ENCODE measurements at places on chromosomes 1 and 21.

- peaks cover 12% of the 10 kb centered on the region for H3K36me3 ChIP-seq
- no peak overlapping the region for H3K27ac ChIP-seq
- H3K4me1 ChIP-seq = no peaks in the 10 kb centered on the region
- DNase-seq = no peak
Observed at GRCh38 chr1:87077959-87078639, 163.7 kb downstream of the HS2ST1 start.

DNA sequence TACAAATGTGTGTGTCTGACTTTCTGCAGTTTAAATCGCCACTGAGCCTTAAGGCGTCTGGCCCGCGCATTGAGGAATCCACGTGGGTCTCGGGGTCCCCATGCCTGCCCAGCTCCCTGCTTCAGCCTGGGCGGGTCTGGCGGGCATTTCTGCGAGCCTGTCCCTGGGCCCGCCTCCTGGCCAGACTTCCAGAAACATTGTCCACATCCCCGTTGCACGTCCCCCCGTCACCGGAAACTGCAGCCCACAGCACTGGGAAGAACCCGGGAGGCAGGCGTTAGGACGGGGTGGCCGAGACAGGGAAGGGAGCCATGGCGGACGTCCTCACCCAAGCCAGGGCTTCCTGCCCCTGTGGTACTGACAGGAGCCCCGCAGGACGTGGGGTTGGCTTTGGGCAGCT lies 113.1 kb upstream of the COL6A1 start:
- DNase-seq = peak; percentile 38
- H3K4me1 ChIP-seq = no peaks in the 10 kb centered on the region
- no peak overlapping the region for H3K27ac ChIP-seq
- H3K4me3 ChIP-seq = no peak overlapping the region
- no peaks in the 10 kb centered on the region for H3K36me3 ChIP-seq

GRCh38 chr1:155960081-155960745 lies 18.1 kb downstream of the ARHGEF2 start:
- peaks cover 11% of the 10 kb centered on the region for H3K4me1 ChIP-seq
- H3K4me3 ChIP-seq = no peak overlapping the region
- H3K27ac ChIP-seq = no peak overlapping the region
- peaks cover 91% of the 10 kb centered on the region for H3K36me3 ChIP-seq
- DNase-seq = no peak

DNA sequence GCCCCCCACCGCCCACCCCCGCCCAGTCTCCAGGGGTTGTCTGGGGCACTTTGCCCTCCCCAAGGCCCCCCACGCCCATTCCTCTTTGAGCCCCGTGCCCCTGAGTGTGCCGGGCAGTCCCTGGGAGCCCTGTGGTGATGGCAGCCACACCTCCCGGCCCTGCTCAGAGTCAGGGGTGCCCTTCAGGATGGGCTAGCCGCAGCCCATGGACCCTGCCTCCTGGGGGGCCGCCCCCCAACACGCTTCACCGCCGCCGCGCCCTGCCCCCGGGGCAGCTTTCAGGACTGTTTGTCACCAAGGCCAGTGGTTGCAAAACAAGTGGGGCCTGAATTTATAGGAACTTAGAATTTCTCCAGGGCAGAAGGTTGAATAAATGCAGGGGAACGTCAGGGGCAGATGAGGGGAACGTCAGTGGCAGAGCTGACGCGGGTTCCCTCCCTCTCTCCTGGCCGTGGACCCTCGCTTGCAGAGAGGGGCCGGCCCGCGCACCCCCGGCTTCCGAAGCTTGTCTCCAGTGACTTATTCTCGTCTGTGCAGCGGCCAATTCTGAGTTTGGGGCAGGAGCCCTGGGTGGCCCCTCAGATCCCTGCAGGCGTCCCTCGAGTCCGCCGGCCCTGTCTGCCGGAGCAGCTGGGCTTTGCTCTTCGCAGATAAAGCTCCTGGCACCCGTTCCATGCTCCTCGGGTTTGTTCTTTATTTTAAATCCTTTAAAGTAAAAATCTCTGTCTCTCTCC lies 41.2 kb upstream of the ADARB1 start:
- no peak overlapping the region for H3K4me3 ChIP-seq
- no peak overlapping the region for H3K27ac ChIP-seq
- DNase-seq = no peak
- H3K36me3 ChIP-seq = no peaks in the 10 kb centered on the region

- no peak overlapping the region for H3K27ac ChIP-seq
- peaks cover 2% of the 10 kb centered on the region for H3K4me1 ChIP-seq
- H3K27me3 ChIP-seq = peaks cover 29% of the 10 kb centered on the region
- no peak for DNase-seq
- no peak overlapping the region for H3K4me3 ChIP-seq
Observed at GRCh38 chr1:193417945-193418744, 231.7 kb upstream of the B3GALT2 start.

DNA sequence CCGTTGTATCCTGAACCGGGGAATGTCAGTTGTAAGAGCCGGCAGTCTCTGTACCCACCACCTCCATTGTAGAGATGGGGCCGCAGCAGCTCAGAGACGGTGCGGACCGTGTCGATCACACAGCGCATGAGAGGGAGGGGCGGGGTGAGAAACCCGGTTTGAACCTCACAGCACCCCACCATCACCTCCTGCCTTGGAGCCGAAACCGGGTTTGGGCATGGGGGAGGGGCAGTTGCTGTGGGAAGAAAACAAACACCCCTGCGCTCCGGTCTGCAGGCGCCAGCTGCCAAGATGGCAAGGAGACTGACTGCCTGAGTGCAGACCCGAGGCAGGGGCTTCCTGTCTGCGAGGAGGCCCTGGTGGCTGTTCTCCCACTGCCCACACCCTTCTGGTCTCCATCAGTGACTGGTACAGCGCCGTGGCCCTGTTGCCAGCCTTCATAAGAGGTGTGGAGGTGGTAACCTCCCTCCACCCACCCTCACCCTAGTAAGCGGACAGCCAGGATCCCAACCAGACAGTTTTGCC lies 69.2 kb upstream of the SSBP3 start:
- no peaks in the 10 kb centered on the region for H3K27me3 ChIP-seq
- H3K4me3 ChIP-seq = no peak overlapping the region
- H3K36me3 ChIP-seq = no peaks in the 10 kb centered on the region
- peaks cover 38% of the 10 kb centered on the region for H3K4me1 ChIP-seq
- DNase-seq = peak; percentile 78

DNA sequence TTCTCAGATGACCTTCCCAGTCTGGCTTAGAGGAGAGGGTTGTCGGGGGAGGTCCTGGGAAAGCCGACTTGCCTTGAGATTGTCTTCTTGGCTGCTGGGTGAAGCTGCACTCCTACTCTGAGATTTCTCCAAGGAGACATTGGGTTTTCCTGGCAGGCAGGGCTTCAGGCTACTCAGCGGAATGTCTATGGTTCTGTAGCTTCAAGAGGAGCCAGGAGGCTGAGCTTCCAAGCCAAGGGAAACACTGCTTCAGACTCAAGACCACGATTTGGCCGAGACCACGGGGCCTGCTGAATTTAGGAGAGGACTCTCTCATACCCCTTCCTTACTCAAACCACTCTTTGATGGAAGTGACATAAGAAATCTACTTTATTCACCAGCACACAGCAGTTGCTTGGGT lies 67.8 kb downstream of the NTMT2 start:
- no peak overlapping the region for H3K27ac ChIP-seq
- no peaks in the 10 kb centered on the region for H3K4me1 ChIP-seq
- no peaks in the 10 kb centered on the region for H3K27me3 ChIP-seq
- DNase-seq = no peak
- no peaks in the 10 kb centered on the region for H3K36me3 ChIP-seq
- no peak overlapping the region for H3K4me3 ChIP-seq

GRCh38 chr1:244050835-244051444 lies at the start of gene ZBTB18:
Gene ZBTB18 (plus strand): TSS chr1:244051283. CDS start chr1:244051432, 149 bp downstream.
- peak within 1 kb of the TSS; percentile 94 for H3K27ac ChIP-seq
- H3K4me1 ChIP-seq = peaks cover 27% of the 10 kb centered on the region
- H3K4me3 ChIP-seq = peak within 1 kb of the TSS; percentile 97
- peaks cover 15% of the 10 kb centered on the region for H3K27me3 ChIP-seq
- H3K36me3 ChIP-seq = peaks cover 17% of the 10 kb centered on the region
- peak; percentile 57 for DNase-seq

GRCh38 chr1:56191369-56191768 lies 388.0 kb downstream of the PLPP3 start:
- no peak overlapping the region for H3K4me3 ChIP-seq
- no peaks in the 10 kb centered on the region for H3K36me3 ChIP-seq
- no peaks in the 10 kb centered on the region for H3K27me3 ChIP-seq
- DNase-seq = no peak
- H3K27ac ChIP-seq = no peak overlapping the region

- no peaks in the 10 kb centered on the region for H3K36me3 ChIP-seq
- H3K4me1 ChIP-seq = no peaks in the 10 kb centered on the region
- H3K27ac ChIP-seq = no peak overlapping the region
Observed at GRCh38 chr1:55338448-55338820, 123.3 kb upstream of the USP24 start.

GRCh38 chr1:43466403-43466802 lies 12.7 kb upstream of the HYI start:
- no peaks in the 10 kb centered on the region for H3K27me3 ChIP-seq
- no peaks in the 10 kb centered on the region for H3K36me3 ChIP-seq
- no peak overlapping the region for H3K27ac ChIP-seq
- no peak for DNase-seq

- DNase-seq = no peak
- H3K27ac ChIP-seq = no peak overlapping the region
- H3K27me3 ChIP-seq = no peaks in the 10 kb centered on the region
- H3K4me3 ChIP-seq = peak overlapping the region; percentile 86
- H3K4me1 ChIP-seq = peaks cover 2% of the 10 kb centered on the region
Observed at GRCh38 chr21:31660591-31660990, 1.1 kb downstream of the SOD1 start.

GRCh38 chr1:219155135-219155534 lies 18.5 kb upstream of the LYPLAL1 start:
- H3K4me1 ChIP-seq = no peaks in the 10 kb centered on the region
- DNase-seq = no peak
- H3K27ac ChIP-seq = no peak overlapping the region
- no peaks in the 10 kb centered on the region for H3K27me3 ChIP-seq
- H3K4me3 ChIP-seq = no peak overlapping the region

GRCh38 chr1:219581344-219581743 lies 31.6 kb downstream of the ZC3H11B start:
- H3K4me1 ChIP-seq = peaks cover 16% of the 10 kb centered on the region
- no peak for DNase-seq
- no peak overlapping the region for H3K27ac ChIP-seq
- no peaks in the 10 kb centered on the region for H3K36me3 ChIP-seq
- no peaks in the 10 kb centered on the region for H3K27me3 ChIP-seq

DNA sequence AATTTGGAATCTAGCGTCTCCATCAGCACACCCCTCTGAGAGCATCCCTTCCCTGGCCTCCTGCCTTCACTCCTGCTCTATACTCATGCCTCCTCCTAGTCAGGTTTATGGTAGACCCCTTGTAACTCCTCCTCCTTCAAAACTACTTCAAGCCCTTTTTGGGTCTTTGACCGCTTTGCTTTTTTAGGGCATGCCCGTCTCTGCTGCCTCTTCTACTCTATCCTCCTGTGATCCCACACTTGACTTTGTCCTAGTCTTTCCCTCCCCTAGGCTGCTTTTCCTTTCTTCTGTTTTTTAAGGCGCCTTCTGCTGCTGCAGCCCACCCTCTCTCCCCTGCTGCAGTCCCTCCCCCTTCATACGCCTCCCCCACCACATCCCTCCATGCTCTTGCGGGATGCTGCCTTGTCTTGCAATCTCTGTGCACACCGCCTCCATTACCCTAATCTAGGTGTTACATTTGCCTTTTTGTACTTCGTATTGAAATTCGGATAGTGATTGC lies 1.5 kb downstream of the SNX27 start:
- peak; percentile 61 for DNase-seq
- no peak overlapping the region for H3K27ac ChIP-seq

- H3K36me3 ChIP-seq = no peaks in the 10 kb centered on the region
- no peak overlapping the region for H3K27ac ChIP-seq
- no peak for DNase-seq
- H3K27me3 ChIP-seq = peaks cover 8% of the 10 kb centered on the region
- H3K4me1 ChIP-seq = no peaks in the 10 kb centered on the region
Observed at GRCh38 chr1:147413110-147413605, 128.1 kb upstream of the BCL9 start.

DNA sequence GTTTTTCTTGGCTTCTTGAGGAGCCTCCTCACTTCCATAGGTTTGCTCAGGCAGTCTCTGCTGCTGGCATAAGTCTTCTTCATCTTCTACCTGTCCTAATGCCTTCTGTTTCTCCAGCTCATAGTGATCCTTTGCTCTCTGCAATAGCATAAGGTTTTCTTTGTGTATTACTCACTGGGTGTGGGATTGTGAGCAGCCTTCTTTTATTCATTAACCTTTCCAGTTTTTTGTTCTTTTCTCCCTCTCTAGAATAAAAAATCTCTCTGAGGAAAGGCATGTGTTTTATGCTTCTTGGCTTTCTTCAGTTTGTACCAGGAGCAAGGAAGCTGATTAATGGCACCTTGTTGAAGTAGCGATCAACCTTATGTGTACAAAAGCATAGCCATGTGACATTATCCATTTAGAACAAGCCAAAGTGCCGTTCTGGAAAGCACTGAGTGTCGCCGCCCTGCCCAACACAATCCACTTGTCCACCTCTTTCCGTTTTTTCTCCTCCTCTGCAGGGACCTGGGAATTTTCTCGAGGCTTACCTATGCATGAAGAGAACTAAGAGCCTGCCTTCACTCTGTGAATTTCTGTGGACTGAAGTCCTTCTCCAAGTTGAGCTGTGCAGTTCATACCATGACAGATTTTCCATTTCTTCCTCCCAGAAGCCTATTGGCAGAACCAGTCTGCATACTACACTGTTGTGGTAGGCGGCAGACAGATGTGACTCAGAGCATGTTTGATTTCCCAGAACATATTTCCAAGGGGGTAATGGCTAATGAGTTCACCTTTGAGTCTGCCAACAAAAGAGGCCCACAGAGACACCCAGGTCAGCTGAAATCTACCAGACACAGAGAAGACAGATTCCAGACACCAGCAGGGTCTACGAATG lies 39.0 kb downstream of the DPT start:
- no peaks in the 10 kb centered on the region for H3K36me3 ChIP-seq
- H3K27ac ChIP-seq = no peak overlapping the region
- no peak overlapping the region for H3K4me3 ChIP-seq
- DNase-seq = no peak

GRCh38 chr1:4851385-4852065 lies 197.1 kb downstream of the AJAP1 start:
- no peaks in the 10 kb centered on the region for H3K27me3 ChIP-seq
- no peak overlapping the region for H3K27ac ChIP-seq
- H3K4me3 ChIP-seq = no peak overlapping the region
- no peaks in the 10 kb centered on the region for H3K36me3 ChIP-seq
- no peaks in the 10 kb centered on the region for H3K4me1 ChIP-seq

DNA sequence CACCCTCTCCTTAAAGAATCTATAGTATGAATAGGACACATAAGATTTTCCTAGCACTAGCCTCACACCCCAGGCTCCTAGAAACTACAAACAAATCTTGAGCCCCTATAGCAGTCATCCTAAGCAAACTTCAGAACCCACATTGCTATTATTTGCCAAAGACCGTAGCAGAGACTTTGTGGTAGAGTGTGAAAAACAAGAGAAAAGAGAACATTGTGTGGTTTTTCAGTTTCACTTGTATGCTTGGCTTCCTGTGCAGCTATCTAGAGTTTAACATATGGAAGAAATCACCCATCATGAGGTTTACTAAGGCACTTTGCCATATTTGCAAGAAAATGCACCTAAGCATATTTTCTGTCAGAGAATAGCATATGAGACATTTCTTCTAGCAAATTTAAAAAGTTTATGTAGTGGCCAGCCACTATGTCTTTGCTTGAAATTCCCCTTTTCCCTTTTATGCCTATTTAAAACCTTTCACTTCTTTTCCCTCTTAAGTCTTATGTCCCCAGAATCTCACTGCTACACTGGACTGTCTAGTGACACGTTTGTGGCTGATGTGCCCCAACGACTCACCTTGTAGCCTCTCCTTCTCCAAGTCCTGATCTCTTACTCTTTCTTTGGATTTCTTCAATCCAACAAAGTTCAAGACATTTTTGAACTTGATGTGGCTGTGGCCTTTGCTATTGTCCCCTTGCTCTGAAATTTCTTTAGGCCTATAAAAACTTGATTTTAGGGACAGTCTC lies 25.6 kb downstream of the CCDC190 start:
- H3K27me3 ChIP-seq = no peaks in the 10 kb centered on the region
- H3K4me1 ChIP-seq = peaks cover 4% of the 10 kb centered on the region
- H3K36me3 ChIP-seq = no peaks in the 10 kb centered on the region
- no peak for DNase-seq
- H3K4me3 ChIP-seq = no peak overlapping the region

All from endodermal cell (in vitro differentiated cells).